Activated naive CD8-positive, alpha-beta T cell treated with anti-CD3 and anti-CD28 coated beads for 36 hours (primary cell): ENCODE measurements at places on chromosomes 16 and 17. TPM values are rescaled to one million over a fixed set of nuclear protein-coding genes. Genes with fewer than 3 reads are reported as not detected.

DNA sequence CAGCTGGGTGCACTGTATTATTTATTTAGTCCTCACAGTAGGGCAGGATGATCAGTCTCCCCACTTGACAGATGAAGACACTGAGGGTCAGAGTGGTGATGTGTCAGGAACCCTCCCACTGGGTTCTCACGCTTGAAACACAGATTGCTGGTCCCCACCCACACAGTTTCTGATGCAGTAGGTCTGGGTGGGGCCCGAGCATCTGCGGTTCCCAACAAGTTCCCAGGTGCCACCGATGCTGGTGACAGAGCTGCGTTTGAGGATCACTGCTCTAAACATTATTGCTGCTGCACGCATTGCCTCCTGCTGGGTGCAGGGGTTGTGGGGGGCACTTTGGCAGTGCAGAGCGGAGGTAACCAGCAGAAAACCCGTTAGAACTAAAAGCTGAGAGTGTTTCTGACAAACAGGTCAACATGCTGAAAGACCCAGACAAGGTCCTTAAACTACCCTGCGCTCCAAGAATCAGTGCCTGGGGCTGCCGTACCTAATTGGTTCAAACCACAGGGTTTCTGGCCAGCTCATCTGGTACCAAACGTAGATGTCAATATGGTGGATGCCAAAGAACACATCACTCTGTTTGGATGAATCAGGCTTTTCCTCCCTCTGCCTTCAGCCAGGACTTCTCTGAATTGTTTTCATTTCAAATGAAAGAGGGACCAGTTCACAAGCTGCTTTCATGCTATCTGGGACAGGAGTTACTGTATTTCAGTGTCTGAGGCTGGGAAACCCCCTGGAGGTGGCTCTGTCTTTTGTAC, 76.0 kb downstream of the ABCC1 start:
- DNase-seq, result peak; percentile 36

- no peak for DNase-seq
Observed at GRCh38 chr16:10847176-10847575, 28.6 kb upstream of the TVP23A start.

- no peak for DNase-seq
Observed at GRCh38 chr16:87836844-87837581, 32.3 kb downstream of the SLC7A5 start.

DNA sequence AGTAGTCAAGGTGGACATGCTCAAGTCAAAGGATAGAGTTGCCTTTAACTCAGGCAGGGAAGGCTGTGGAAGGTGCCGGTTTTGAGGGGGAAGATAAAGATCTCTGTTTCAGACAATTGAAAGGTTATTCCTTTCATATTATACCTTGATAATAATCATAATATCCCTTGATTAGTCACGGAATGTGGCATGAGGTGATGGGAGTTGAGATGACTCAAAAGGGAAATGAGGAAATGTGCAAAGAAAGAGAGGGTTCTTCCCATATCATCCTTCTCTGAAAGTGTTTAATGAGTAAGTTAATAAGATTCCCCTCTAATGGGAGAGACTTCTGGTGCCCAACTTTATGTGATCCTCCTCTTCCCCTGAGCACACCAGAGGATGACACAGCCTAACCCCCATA, 43.1 kb upstream of the HS3ST2 start:
- no peak for DNase-seq

DNA sequence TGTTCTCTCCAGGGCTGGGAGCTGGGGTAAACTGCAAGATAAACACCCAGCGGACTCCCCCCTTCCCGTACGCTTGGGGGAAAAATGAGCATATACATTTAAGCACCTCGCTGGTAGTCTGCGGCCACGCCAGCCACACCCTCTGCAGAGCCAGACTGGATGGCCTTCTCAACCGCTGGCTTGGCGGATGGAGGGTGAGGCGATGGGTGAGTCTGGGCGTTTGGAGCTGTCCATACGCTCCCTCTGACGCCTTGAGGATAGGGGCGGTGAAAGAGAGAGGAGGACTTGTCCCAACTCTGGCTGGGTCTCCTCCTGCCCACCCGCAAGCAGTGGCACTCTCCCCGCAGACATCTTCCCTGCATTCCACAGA, 1.0 kb downstream of the ITGA3 start:
- no peak for DNase-seq

DNA sequence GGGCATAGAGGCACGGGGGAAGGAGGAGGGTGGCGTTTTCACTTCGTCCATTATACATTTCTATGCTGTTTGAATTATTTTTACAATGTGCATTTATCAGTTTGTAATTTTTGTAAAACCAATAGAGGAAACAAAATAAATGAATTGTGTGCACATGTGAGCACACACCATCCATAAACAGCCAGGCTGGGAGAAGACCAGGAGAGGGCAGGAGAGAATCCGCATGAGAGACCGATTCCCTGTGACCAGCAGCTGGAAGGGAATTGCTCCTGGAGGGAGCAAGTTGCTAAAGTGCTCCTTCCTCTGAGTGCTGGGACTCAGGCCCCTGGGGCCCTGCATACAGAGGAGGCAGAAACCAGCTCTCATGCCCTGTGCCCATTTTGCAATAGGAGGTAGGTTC, 126.0 kb downstream of the ABCC12 start:
- DNase-seq, result no peak

DNA sequence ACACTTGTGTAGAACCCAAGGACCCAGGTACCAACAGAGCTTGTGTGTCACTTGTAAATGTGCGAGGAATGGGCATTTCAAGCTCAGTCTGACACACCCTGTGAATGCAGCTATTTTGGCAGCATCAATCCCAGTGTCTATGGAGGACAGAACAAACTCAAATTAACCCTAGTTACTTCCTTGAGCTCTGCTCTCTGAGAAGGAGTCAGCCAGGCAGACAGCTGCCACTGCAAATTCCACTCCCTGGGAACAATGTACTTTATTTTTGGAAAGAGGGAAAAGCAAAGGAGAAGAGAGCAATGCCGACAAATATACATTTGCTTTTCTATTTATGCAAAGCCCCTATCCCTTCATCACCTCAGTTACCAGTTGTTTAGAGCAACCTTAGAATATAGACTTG, 48.4 kb upstream of the NOG start:
- no peak for DNase-seq

The STAT5B gene
- 60.7 TPM for total RNA-seq

The CA5A gene
- not detected for total RNA-seq

The GAS2L2 gene
- total RNA-seq, result 0.43 TPM

The GNGT2 gene
- 25.5 TPM for total RNA-seq
